K562 (cell line): ENCODE measurements at places on chromosomes 3 and 15.

DNA sequence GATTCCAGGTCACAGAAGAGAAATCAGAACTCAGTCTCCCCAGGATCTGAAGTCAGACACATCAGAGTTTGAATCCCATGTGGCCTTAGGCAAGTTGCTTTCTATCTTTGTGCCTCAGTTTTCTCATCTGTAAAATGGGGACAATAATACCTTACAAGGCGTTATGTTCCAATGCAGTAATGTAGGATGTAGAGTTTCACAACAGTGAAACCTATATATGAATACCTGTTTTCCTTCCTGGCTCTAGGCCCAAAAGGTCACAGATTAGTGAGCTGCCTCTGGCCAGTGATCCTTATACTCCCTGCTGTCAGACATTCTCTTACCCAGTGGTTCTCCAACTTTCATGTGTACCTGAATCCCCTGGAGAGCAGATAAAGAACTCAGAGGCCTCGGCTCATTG, 72.9 kb upstream of the OXTR start:
- DNase-seq, result no peak

GRCh38 chr15:36940219-36940618, 160.1 kb downstream of the MEIS2 start:
- DNase-seq, result no peak

DNA sequence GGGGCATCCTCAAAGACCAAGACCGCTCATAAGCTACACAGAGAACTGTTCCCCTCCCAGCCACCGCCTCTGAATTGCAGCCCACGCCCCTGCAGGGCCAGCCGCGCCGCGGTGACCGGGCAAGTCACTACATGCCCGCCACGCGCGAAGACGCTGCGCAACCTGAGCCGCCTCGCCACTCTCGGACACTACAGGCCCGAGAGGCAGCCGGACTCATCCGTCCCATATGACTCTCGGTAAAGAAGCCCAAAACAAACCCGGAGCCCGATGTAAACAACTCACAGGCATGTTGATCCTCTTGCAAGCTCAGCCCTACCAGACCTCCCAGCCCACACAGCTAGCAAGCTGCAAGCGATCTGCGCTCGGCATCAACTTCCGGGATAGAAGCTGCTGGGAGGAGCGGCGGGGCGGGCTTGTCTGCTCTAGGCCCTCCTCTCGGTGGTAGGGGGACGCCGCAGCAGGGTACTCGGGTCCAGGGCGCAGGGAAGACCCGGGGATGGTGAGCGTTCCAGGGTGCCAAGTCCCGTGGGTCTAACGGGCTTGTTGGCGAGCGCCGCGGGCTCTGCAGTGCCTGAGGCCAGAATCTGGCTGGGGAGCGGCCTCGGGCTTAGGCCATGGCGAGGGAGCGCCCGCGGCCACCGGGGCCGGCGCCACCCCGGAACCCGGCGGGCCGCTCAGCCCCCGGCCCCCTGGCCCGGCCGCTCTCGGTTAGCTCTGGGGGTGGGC, at the start of gene RPS27L:
TSS of gene RPS27L (minus strand) at position 360 of the 726 bp plus-strand sequence. CDS start at position 288, 72 bp downstream.
- DNase-seq, result peak; percentile 95

GRCh38 chr3:154662851-154663250, 232.9 kb upstream of the GPR149 start:
- DNase-seq, result no peak

DNA sequence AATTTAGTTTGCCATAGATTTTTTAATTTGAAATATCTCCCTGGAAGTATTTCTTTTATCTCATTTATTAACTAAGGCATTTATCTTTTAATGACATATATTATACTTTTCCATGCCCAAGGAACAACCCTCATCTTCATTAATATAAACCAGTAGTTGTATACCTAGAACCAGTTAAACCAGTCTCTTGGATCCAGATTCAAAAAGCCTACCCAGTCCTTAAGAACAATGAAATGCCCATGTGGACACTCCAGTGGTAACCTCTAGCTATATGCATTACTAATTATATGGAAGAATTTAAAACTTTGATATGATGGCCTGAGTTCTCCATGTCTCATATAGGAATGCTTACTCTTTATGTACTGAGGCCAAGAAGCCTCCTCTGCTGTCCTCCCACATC, 4.8 kb downstream of the SIDT1 start:
- no peak for DNase-seq

DNA sequence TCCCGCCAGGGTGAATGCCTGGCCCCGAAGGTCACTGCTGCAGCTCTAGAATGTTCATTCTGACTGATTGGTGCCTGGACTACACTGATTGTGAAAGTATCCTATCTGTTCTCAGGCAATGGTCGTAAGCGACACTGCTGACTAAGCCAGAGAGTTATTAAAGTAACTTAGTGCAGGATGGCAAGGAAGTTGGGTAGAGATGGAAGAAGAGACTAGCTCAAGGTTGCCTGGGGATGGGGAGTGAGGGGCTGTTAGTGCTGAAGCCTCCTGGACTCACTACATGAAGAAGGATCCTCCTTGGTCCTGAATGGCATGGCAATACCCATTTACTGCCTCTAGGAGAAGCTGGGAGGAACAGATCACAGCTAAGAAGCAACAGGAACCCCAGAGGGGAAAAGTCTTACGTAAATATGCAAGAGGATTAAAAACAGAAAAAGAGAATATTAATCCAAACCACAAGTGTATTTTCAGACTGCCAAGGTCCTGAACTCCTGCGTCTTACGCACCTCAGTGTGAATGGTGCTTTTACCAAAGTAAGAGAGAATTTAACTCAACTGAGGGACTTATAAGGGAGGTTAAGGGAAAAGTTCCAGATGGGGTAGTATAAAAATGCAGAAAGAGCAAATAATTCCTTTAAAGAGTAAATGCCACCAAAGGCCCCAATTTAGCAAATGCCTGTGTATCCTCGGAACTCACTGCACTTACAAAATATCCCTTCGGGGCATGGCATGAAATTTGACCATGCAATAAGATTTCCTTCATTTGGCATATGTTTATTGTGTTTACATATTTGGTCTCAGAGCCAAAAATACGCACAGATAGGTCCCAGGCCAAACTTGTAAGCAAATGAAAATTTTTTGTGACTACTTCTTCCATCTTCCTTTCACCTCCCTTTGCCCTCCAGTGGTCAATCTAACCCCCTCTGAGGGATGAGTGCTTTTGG, 64.0 kb upstream of the DGKG start:
- peak; percentile 28 for DNase-seq

GRCh38 chr3:172065527-172065926, 26.1 kb downstream of the FNDC3B start:
- peak; percentile 88 for DNase-seq

DNA sequence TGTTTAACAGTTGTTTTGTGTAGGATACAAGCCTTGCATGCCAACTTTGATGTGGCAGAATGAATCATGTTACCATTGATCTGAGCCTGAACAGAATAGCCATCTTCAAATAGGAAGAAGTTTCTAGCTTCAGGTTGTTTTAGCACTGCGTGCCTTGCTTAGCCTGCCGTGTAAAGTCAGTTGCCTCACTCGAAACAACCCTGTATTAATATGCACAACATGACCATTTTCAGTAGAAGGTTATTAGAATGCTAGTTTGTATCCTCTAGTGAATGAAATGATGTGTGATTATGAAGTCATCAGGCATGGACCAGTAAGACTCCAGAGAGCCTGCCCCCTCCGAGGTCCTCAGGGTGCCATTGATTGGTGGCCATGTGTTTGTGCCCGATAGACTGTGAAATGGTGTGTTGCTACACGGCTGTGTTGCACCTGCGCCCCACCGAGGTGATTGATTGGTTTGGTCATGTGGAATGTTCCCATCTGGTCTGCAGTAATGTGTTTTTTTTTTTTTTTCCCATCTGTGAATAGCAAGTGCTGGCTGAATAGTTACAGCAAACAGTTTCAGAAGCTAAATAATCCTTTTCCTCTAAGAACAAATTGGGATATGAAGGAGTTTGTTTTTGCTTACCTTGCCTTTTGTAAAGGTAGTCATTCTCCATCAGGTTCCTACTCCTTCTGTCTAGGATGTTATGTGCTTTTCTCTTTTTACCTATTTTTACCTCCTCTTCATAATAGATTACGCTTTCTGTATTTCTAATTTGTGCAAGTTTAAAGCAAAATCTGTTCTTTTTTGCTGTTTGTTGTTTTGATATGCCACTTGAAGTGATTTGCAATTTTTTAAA, 214.9 kb downstream of the TCF12 start:
- no peak for DNase-seq

DNA sequence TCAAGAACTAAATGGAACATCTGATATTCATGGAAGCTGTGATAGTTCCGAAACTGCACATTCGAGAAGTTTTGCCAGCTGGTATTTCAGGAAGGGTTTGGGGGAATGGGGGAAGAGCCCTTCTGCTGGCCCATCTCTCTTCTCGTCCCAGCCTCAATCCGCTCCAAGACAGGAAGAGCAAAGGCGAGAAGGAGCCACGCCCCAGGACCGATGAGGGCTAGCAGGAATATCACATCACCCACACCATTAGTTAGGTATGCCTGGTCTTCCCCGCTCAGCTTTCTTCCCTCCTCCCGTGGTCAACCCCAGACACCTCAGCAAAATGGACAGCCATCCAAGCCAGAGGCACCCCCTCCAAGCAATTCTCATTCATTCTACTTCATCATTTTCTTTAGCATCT, 14.9 kb upstream of the PCSK6 start:
- DNase-seq, result no peak

DNA sequence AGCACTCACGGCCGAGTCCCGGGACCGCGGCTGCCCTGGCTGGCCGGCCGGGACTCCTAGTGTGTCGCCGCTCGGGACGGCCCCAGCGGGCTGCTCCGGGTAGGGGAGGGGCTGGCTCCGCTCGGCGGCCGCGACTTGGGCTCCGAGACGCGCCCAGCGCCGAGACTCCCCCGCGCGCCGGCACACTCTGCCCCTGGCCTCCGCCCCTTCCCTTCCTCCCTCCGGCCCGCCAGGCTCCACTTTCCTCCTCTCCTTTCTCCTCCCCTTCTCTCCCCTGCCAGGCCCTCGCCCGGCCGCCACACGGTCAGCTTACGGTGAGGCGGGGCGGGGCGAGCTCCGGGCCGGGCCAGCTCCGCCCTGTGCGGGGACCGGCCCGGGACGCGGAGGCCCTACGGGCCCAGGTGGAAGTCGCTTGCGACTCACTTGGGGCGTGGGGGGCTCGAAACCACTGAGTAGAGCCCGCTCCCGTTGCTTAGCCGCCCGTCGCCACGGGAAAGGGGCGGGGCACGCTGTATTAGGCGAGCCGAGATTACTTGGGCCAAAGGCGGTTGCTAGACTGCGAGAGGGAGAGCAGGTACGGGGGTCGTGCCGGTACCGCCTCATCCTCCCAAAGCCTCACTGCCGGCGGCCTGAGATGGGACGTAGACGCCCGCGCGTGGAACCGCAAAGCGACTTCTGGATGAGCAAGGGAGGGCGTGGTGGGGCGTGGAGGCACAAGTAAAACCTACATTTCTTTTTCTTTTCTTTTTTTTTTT, at the start of gene ITGB5:
TSS of gene ITGB5 (minus strand) at position 189 of the 755 bp plus-strand sequence. CDS start 365 bp downstream, outside the sequence.
- DNase-seq, result peak; percentile 80

DNA sequence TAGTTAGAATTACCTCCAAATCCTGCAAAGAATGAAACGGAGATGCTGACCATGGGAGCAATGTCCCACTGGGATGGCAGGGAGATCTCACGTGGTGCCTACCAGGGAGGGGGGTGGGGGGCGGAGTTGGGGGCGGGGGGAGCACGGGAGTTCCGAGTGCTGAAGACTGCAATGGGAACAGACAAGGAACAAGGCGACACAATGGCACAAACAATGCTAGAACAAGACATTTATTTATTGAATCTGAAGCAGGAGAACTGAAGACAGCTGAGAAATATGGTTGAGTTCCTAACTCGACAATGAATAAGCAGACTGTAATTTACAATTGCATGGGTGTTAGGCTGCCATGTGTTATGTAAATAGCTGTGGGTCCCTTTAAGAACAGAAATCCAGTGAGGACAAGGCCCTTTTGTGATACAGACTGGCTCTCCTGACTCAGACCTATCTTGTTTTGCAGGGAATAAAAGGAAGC, 91.2 kb downstream of the AQP9 start:
- DNase-seq, result no peak

- no peak for DNase-seq
Observed at GRCh38 chr15:73805504-73806089, 52.4 kb upstream of the INSYN1 start.

- no peak for DNase-seq
Observed at GRCh38 chr15:84863565-84864443, 20.7 kb upstream of the SLC28A1 start.

- no peak for DNase-seq
Observed at GRCh38 chr3:76700323-76700722, 339.6 kb upstream of the ROBO2 start.

DNA sequence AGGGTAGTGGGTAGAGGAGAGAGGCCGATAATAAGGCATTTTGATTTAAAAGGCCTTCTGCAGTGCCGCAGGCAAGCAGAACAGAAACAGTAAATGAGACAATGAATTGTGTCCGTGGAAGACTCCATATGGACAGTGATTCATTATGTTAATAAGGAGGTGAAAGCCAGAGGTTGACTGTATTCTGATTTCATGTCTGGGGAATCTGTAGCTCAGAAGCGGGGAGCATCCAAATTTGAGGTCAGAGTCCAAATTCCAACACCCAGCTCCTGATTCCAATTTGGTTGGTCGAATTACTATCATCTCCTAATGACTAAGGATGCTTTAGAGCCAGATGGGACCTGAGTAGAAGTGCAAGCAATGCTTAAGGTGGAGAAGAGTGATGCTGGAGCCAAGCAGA, 1.0 kb upstream of the TBC1D21 start:
- no peak for DNase-seq

- no peak for DNase-seq
Observed at GRCh38 chr3:160852856-160853255, 96.8 kb downstream of the PPM1L start.

DNA sequence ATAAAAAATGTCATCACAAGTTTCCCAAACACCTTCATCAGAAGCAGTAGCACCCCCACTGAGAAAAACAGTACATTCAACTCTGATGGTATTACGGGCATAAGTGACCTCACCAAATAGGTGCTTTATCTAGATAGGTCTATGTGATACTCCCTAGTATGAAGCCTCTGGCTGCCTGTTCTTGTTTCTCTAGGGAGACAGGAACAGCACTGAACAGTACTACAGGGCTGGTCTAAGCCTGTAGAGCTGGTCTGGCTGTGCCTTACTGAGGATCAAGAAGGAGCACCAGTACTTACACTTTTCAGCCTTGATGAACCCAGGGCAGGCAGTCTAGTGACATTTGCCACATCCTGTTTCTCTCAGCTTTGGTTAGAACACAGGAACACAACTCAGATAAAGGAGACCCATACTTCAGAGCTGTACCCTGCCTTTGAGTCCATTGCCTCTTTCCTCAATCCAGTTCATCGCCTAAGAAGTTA, 35.9 kb downstream of the OXNAD1 start:
- DNase-seq, result no peak

DNA sequence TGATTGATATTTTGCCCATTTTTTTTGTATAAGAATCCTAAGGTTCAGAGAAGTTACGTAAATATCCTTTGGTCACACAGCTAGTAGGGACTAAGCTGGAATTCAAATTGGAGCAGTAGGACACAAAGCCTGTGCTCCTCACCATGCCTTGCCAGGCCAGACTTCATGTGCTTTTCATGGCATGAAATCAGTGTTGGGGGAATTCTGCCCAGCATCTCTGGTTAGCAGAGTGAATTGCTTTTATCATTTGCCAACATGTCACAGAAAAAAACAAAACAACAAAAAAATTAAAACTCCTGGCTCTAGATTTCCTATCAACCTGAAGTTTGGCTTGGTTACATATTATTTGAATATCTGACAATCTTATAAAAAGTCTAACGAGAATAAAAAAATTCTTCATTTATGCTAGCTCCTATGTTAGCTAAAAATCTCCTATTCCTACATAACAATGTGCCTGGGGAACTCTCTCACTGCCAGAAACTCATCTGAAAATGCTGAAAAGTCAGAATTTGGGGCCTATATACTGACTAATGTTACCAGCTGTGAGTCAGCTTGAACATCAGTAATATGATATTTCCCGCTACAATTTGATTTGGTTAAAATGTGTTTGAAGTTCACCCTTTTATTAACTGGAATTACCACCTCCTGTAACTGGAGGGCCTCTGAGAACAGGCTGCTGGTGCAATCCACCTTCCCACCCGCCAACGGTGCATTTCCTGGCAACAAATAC, 141.7 kb downstream of the TIGIT start:
- no peak for DNase-seq
